ENCODE measurements at places on chromosomes 1 and 21. TPM values are rescaled to one million over a fixed set of nuclear protein-coding genes. Genes with fewer than 3 reads are reported as not detected.

DNA sequence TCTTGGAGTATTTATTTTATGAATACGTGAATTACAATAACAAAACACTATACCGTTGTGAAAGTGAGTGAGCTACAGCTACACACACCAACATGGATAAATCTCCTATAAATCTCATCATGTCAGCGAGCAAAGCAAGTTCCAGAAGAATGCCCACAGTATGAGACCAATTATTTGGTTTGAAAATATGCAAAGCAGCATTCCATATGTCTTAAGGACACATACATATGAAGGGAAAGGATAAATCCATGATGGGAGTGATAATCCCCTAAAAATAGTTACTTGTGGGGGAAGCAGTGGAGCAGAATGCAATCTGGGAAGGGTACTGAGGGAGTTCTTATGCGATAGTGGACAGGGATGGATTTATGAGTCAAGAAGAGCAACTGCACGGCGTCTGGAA lies 261.3 kb downstream of the DISC1 start:
- DNase-seq: no peak
- H3K27ac ChIP-seq: no peak overlapping the region
- no peaks in the 10 kb centered on the region for H3K4me1 ChIP-seq
- H3K4me3 ChIP-seq: no peak overlapping the region

GRCh38 chr1:145799806-145800205 lies 24.1 kb downstream of the RNF115 start:
- H3K27ac ChIP-seq: no peak overlapping the region
- peaks cover 19% of the 10 kb centered on the region for H3K4me1 ChIP-seq
- no peak for DNase-seq

DNA sequence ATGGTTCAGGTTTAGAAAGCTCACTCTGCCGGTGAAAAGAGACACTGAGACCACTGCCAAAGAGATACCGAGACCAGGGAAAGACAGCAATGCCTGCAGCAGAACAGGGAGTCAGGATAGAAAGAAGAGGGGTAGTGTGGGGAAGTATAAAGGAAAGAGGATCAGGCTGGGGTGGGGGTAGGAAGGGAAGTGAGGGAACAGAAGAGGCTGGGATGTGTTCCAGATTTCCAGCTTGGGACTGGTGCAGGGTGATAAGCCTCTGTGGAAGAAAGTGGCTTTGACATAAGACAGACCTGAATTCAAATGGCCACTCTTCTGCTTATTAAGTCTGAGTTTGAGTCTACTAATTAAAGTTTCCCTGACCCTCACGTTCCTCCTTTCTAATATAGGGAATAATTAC lies 105.9 kb downstream of the PIK3R3 start:
- no peak overlapping the region for H3K4me3 ChIP-seq
- no peak overlapping the region for H3K27ac ChIP-seq
- no peak for DNase-seq
- H3K4me1 ChIP-seq: no peaks in the 10 kb centered on the region
- H3K27me3 ChIP-seq: no peaks in the 10 kb centered on the region

The TSPAN2 gene
- total RNA-seq: 4.3 TPM

The PEA15 gene
- total RNA-seq: 32.8 TPM

GRCh38 chr1:64220241-64220640 lies 16.8 kb downstream of the UBE2U start:
- no peaks in the 10 kb centered on the region for H3K36me3 ChIP-seq
- no peak overlapping the region for H3K4me3 ChIP-seq
- peaks cover 42% of the 10 kb centered on the region for H3K27me3 ChIP-seq
- H3K4me1 ChIP-seq: peaks cover 12% of the 10 kb centered on the region

The EVI5 gene
- total RNA-seq: 30.8 TPM

GRCh38 chr1:170064821-170065220 lies 9.7 kb downstream of the KIFAP3 start:
- peaks cover 4% of the 10 kb centered on the region for H3K36me3 ChIP-seq
- H3K4me1 ChIP-seq: peaks cover 42% of the 10 kb centered on the region
- no peak for DNase-seq
- no peaks in the 10 kb centered on the region for H3K27me3 ChIP-seq

DNA sequence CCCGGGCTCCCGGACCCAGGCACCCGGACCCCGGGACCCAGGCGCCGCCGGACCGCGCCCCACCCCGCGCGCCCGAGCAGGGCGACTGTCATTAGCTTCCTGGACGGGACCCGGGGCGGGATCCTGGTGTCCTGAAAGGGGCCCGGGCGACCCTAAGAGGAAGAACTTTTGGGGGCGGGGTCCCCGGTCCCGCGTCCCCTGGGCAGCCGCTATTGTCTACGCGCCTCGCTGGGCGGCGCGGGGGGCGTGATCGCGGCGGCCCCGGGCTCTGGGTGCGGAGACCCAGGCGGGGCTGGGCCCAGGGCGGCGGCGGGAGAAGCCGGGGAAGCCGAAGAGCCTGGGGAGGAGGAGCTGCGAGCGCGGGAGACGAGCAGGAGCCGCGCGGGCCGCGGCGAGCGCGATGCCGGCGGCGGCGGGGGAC lies 465 bp downstream of the HUNK start:
- no peak for DNase-seq
- peaks cover 7% of the 10 kb centered on the region for H3K4me1 ChIP-seq
- H3K36me3 ChIP-seq: no peaks in the 10 kb centered on the region
- H3K27me3 ChIP-seq: peaks cover 65% of the 10 kb centered on the region
- H3K27ac ChIP-seq: no peak overlapping the region

The TSPAN1 gene
- 0.30 TPM for total RNA-seq

DNA sequence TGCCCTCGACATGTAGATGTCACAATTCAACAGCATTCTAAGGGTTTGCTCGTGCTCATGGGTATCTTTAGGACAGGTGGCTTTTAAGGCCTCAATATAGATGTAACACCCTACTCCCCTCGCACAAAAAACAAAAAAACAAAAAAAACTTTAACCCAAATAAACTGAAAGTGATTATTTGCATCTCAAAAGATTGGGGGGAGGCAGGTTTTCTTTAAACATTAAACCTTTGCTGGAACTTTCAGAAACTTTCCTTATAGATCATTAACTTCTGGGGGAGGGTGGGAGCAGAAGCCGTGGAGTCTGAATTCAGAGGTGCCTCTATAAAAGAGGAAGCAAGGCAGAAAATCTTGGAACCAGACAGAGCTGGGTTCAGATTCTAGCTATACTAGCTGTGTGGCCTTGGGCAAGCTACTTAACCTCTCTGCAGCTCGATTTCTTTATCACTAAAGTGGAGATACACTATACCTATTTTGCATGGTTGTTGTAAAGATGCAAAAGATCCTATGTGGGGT lies 3.2 kb upstream of the KIAA1614 start:
- no peak overlapping the region for H3K27ac ChIP-seq
- DNase-seq: no peak
- H3K4me1 ChIP-seq: peaks cover 10% of the 10 kb centered on the region
- H3K27me3 ChIP-seq: peaks cover 44% of the 10 kb centered on the region

GRCh38 chr1:52460694-52461093 lies 56.3 kb downstream of the PRPF38A start:
- H3K4me1 ChIP-seq: no peaks in the 10 kb centered on the region
- peaks cover 2% of the 10 kb centered on the region for H3K36me3 ChIP-seq
- H3K27me3 ChIP-seq: no peaks in the 10 kb centered on the region
- no peak for DNase-seq

DNA sequence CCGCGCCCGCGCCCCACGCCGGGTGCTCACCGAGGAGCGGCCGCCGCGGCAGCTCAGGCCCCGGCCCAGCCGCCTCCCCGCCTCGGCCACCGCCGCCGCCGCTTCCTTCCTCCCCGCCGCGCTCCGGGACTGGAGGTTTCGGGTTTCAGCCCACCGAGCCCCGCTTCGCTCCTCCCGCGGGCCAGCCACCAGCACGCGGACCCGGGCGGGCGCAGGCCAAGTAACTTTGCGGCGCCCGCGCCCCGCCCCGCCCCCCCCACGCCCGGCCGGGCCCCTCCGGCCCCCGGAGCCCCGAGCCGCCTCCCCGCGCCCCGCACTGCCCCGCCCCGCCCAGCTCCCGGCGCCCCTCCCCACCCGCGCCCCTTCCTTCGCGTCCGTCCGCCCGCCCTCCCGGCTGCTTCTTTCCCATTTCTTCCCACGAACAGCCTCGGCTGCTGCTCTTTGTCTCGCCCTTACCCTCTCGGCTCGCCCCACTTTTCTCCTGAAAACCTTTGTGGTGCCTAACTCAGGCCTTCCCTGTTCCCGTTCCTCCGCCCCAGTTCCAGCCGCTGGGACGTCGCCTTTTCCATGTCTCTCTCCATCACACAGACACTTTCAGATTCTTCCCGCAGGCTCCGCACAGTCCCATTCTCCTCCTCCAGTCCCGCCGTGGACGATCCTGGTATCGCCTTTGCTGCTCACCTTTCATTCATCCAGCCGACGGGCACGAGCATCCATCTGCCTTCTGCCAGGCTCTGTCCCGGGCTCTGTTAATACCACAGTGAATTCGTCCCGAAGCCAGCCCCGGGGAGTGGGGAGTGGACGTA lies at the start of gene GPR161:
Gene GPR161 (minus strand): TSS at position 222 of the 806 bp plus-strand sequence. CDS start 32,080 bp downstream, outside the sequence.
- H3K36me3 ChIP-seq: peaks cover 6% of the 10 kb centered on the region
- peaks cover 42% of the 10 kb centered on the region for H3K4me1 ChIP-seq
- peak within 1 kb of the TSS; percentile 88 for H3K4me3 ChIP-seq
- H3K27me3 ChIP-seq: peaks cover 43% of the 10 kb centered on the region
- DNase-seq: peak; percentile 65

The TRIM17 gene
- total RNA-seq: 1.6 TPM

The CSF3R gene
- total RNA-seq: 0.79 TPM

GRCh38 chr1:2984399-2985061 lies 36.7 kb upstream of the ACTRT2 start:
- no peak overlapping the region for H3K27ac ChIP-seq
- H3K4me3 ChIP-seq: no peak overlapping the region
- H3K4me1 ChIP-seq: no peaks in the 10 kb centered on the region

The LPAR3 gene
- 0.65 TPM for total RNA-seq

- H3K36me3 ChIP-seq: no peaks in the 10 kb centered on the region
- DNase-seq: no peak
- H3K4me1 ChIP-seq: peaks cover 5% of the 10 kb centered on the region
- H3K4me3 ChIP-seq: no peak overlapping the region
- no peaks in the 10 kb centered on the region for H3K27me3 ChIP-seq
- no peak overlapping the region for H3K27ac ChIP-seq
Measured at GRCh38 chr1:237098541-237098940, 56.6 kb downstream of the RYR2 start.

DNA sequence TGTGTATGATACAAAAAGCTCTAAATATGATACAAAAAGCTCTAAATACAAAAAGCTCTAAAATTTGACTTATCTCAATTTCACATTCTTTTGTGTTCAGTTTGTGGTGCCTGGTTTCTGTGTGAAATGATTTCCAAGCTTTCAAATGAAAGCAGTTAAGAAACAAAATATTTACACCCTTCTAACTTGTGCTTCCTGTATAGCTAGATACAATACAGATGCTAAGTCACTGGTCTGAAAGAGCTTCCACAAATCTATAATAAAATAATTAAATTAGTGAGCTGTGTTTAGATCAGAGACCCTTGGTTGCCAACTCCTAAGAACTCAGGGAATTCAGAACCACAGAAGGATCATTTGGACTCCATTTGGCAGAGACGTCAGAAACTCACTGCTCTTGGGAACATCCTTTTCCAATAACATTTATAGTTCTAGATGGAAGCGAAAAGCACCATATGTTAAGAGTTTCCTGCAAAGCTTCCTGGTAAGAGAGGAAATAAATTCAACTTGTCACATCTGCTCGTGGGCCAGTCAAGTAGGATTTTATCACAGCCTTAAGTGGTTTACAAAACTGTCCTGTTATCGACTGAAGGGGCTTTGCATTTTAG lies 1079.1 kb downstream of the ADGRL2 start:
- peaks cover 17% of the 10 kb centered on the region for H3K27me3 ChIP-seq
- H3K36me3 ChIP-seq: no peaks in the 10 kb centered on the region
- H3K27ac ChIP-seq: no peak overlapping the region
- no peak for DNase-seq
- H3K4me1 ChIP-seq: no peaks in the 10 kb centered on the region
- H3K4me3 ChIP-seq: no peak overlapping the region

The BRDT gene
- not detected for total RNA-seq

- no peak overlapping the region for H3K27ac ChIP-seq
- H3K4me3 ChIP-seq: peak overlapping the region; percentile 11
- DNase-seq: no peak
- no peaks in the 10 kb centered on the region for H3K27me3 ChIP-seq
- H3K36me3 ChIP-seq: peaks cover 3% of the 10 kb centered on the region
Measured at GRCh38 chr1:169115891-169116585, 9.5 kb downstream of the ATP1B1 start.

The PRDX6 gene
- total RNA-seq: 147 TPM

The DCDC2B gene
- not detected for total RNA-seq

GRCh38 chr1:20282533-20282932 lies 8.1 kb upstream of the VWA5B1 start:
- H3K4me3 ChIP-seq: no peak overlapping the region
- no peaks in the 10 kb centered on the region for H3K4me1 ChIP-seq
- H3K36me3 ChIP-seq: no peaks in the 10 kb centered on the region
- no peak overlapping the region for H3K27ac ChIP-seq
- peaks cover 42% of the 10 kb centered on the region for H3K27me3 ChIP-seq

- peaks cover 19% of the 10 kb centered on the region for H3K27me3 ChIP-seq
- no peak overlapping the region for H3K27ac ChIP-seq
- H3K36me3 ChIP-seq: no peaks in the 10 kb centered on the region
- H3K4me1 ChIP-seq: no peaks in the 10 kb centered on the region
Measured at GRCh38 chr1:38084700-38085099, 38.1 kb upstream of the POU3F1 start.

Measured in activated T-cell treated with anti-CD3 and anti-CD28 coated beads, Interleukin-2, amount 50 U/mL, for 72 hours (primary cell).